ENCODE measurements at places on chromosomes 4 and X. TPM values are rescaled to one million over a fixed set of nuclear protein-coding genes. Genes with fewer than 3 reads are reported as not detected.

DNA sequence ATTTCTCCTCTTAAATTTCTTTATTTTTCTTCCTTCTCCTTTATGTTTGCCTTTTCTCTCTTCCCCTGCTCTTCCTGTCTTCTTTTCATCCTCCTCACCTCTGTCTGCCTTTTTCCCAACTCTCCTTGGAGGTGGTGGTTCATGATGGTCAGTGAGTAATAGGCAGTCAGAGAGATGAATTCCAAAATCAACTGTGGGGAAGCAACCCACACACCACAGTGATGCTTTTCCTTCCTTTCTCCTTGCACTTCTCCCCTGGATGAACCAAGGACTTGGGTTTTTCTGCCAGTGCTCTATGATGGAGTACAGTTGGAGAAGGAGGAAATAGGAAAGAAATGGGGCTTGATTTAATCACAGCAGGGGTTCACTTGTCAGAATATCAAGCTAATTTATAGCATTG, 153.8 kb downstream of the DCK start:
- H3K4me1 ChIP-seq: no peaks in the 10 kb centered on the region

DNA sequence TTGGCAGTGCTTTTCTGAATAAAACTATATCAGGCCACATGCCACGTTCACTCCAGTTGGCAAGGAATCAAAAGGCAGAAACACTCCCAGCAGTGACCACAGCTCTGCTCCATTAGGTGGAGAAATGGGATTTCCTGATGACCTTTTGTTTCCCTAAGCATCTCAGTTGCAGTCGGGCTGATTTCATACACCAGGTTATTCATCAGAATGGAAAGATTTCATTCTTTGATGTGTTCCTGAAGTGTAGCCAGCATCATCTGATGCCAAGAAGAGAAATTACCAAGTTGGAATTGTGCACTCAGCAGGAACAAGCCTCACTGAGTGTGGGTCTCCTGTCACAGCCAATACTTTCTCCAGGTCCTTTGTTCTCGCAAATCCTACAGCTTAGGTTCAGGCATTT, 193.7 kb downstream of the SPATA18 start:
- no peak for DNase-seq
- H3K36me3 ChIP-seq: no peaks in the 10 kb centered on the region
- no peaks in the 10 kb centered on the region for H3K4me1 ChIP-seq
- H3K27ac ChIP-seq: no peak overlapping the region
- no peak overlapping the region for H3K4me3 ChIP-seq

DNA sequence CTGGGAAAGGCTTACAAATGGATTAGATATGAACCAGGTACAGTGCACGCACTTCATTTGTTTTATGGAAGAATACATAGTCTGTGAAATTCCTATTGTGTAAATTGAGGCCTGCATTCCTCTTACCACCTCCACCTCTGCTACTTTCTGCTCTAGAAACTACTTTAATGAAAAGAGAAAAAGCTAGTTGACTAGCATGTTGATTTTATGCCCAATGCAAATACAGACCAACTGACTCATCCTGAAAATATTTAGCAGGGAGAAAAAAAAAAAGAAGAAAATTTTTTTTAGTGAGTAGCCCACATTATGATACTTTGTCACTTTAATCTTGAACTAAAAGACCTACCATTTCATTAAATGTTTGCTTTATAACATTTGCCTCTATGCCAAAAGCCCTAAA, 41.2 kb downstream of the DCLK2 start:
- DNase-seq: no peak
- no peaks in the 10 kb centered on the region for H3K4me1 ChIP-seq
- no peaks in the 10 kb centered on the region for H3K36me3 ChIP-seq
- H3K27me3 ChIP-seq: no peaks in the 10 kb centered on the region
- no peak overlapping the region for H3K4me3 ChIP-seq

- DNase-seq: peak; percentile 86
- no peaks in the 10 kb centered on the region for H3K27me3 ChIP-seq
- no peaks in the 10 kb centered on the region for H3K36me3 ChIP-seq
- H3K4me3 ChIP-seq: no peak overlapping the region
Measured at GRCh38 chr4:140861359-140862176, 105.4 kb upstream of the TBC1D9 start.

DNA sequence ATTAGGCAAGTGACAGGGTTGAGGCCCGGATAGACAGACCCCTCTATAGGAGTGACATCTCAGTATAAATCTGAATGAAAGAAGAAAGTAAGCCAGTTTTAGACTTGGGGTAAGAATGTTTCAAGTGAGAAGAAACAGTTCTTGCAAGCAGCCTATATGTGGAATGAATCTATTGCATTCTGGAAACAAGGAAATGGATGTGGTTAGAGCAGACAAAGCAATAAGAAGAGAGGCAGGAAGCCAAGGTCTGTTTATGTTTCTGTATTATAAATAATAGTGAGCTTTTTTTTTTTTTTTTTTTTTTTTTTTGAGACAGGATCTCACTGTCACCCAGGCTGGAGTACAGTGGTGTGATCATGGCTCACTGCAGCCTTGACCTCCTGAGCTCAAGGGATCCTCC, 255.8 kb downstream of the UNC5C start:
- no peak for DNase-seq
- no peak overlapping the region for H3K4me3 ChIP-seq
- no peaks in the 10 kb centered on the region for H3K4me1 ChIP-seq
- no peaks in the 10 kb centered on the region for H3K36me3 ChIP-seq
- H3K27me3 ChIP-seq: no peaks in the 10 kb centered on the region

MAGEA9B gene
- 0.06 TPM for polyA plus RNA-seq
